ENCODE measurements at places on chromosomes 7 and 10. TPM values are rescaled to one million over a fixed set of nuclear protein-coding genes. Genes with fewer than 3 reads are reported as not detected.
A peak's percentile ranks its signal among the peaks of the same experiment; 100 is the strongest.

- H3K4me3 ChIP-seq = no peak overlapping the region
- H3K27me3 ChIP-seq = peaks cover 3% of the 10 kb centered on the region
- no peak overlapping the region for H3K27ac ChIP-seq
- peaks cover 7% of the 10 kb centered on the region for H3K36me3 ChIP-seq
- no peak for DNase-seq
Measured at GRCh38 chr7:75985009-75985517, 9.3 kb downstream of the TMEM120A start.

- H3K4me1 ChIP-seq = no peaks in the 10 kb centered on the region
- H3K27ac ChIP-seq = peak overlapping the region; percentile 48
- H3K27me3 ChIP-seq = no peaks in the 10 kb centered on the region
Measured at GRCh38 chr7:35894721-35895120, 93.9 kb downstream of the SEPTIN7 start.

DNA sequence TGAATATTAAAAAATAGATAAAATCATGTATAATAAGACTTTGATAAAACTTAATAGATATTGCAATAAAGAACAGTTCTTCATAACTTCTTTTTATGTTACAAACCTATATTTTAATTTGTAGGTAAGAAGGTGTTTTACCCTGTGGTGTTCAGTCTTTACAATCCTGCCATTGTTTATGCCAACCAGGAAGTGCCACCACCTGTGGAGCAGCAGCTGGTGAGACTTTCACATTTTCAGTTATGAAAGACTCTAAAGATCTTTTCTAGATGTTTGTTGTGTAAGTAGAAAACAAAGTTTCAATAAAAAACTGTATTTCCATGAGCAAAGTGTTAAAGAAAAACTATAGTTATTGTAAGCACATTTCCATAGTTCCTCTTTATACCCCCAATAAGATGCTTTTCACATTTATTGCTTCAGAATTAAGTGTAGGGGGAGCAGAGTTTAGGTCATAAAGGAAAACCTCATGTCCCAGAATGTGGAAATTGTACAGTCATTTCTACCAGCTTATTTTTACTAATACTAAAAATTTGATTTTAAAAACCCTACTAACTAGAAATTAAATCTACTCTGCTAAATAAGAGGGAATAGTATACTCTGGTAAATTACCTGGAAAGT is 28.7 kb downstream of the CSGALNACT2 start:
- no peak overlapping the region for H3K27ac ChIP-seq
- H3K36me3 ChIP-seq = peaks cover 7% of the 10 kb centered on the region
- no peak for DNase-seq

- no peaks in the 10 kb centered on the region for H3K4me1 ChIP-seq
- no peak overlapping the region for H3K4me3 ChIP-seq
- H3K27ac ChIP-seq = no peak overlapping the region
- no peak for DNase-seq
- peaks cover 5% of the 10 kb centered on the region for H3K36me3 ChIP-seq
- H3K27me3 ChIP-seq = no peaks in the 10 kb centered on the region
Measured at GRCh38 chr7:74526780-74527179, 73.1 kb downstream of the GTF2IRD1 start.

DNA sequence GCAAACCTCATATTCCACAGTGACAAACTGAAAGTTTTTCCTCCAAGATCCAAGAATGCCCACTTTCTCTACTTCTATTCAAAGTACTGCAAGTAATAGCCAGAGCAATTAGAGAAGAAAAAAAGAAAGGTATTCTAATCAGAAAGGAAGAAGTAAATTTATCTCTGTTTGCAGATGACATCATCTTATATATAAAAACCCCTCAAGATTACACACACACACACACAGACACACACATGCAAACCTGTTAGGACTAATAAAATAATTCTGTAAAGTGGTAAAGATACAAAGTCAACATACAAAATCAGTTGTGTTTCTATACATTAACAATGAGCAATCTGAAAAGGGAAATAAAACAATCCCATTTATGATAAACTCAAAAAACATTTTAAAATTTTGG is 44.7 kb upstream of the AASS start:
- H3K4me1 ChIP-seq = no peaks in the 10 kb centered on the region
- no peak overlapping the region for H3K27ac ChIP-seq
- no peak for DNase-seq
- no peaks in the 10 kb centered on the region for H3K27me3 ChIP-seq
- no peaks in the 10 kb centered on the region for H3K36me3 ChIP-seq

TES gene
- total RNA-seq = 15.0 TPM

DNA sequence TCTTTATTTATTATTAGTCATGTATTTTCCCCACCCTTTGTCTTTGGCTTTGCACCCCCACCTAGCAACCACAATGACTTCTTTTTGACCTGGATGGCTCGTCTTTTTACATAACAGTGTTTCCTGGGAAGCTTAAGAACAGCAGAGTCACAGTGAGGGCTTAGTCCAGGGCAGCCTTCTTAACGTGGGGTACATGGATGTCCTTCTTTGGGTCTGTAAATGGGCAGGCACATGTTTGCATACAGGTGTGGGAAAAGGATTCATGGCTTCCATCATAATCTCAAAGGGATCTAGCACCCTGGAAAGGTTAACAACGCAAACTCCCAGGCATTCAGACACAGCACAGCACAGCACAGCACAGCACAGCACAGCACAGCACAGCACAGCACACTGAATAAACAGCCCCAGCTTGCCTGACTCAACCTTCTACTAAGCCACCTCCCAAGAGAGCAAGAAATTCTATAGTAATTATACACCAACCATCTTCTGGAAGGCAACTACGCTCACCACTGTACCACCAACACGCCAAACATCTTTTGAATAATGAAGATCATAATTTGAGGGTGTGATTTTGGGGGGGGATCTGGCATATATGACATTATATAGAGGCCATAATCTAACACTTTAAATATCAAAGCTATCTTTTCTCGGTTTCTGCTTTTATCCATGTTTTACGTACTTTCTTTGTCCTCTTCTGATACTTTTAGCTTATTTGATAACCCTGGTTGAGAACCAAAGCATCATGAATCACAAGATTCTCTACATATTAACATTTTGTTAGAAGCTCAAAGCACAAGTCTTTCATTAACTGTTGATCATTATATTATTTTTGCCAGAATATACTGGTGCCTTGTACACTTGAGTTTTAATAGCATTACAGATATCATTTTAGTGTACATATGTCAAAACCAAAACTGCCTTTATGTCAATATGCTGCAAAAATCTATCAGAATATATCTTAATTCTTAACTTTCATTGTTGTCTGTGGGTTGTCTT is 177.2 kb upstream of the KLF14 start:
- no peaks in the 10 kb centered on the region for H3K36me3 ChIP-seq
- H3K4me1 ChIP-seq = peaks cover 44% of the 10 kb centered on the region

AGR3 gene
- not detected for total RNA-seq

CCL26 gene
- total RNA-seq = not detected

- H3K27ac ChIP-seq = peak overlapping the region; percentile 75
- DNase-seq = peak; percentile 19
- H3K27me3 ChIP-seq = no peaks in the 10 kb centered on the region
Measured at GRCh38 chr10:95404462-95404858, 113.7 kb upstream of the PDLIM1 start.

LRRD1 gene
- 0.57 TPM for total RNA-seq

DNA sequence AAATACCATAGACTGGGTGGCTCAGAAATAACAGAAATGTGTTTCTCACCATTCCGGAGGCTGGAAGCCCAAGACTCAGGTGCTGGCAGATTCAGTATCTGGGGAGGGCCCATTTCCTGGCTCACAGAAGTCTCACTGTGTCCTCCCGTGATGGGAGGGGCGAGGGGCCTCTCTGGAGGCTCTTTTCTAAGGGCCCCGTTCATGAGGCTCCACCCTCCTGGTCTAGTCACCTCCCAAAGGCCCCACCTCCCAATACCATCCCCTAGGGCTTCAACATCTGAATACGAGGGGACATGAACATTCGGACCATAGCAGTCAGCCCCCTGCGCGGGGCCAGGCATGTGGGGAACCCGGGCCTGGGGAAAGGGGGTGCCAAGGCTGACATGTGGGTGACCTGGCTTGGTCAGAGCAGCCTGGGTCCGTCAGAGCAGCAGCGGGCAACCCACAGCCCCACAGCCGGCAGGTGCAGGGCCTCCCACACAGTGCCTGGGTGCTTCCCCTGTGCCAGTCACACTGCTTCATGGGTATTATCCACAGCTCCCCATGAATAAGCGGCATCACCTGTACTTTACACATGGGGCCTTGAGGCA is 13.3 kb upstream of the CNPY1 start:
- H3K27ac ChIP-seq = no peak overlapping the region
- no peaks in the 10 kb centered on the region for H3K27me3 ChIP-seq
- no peak for DNase-seq
- H3K4me1 ChIP-seq = peaks cover 5% of the 10 kb centered on the region
- no peaks in the 10 kb centered on the region for H3K36me3 ChIP-seq
- H3K4me3 ChIP-seq = no peak overlapping the region

- no peaks in the 10 kb centered on the region for H3K4me1 ChIP-seq
- H3K27me3 ChIP-seq = no peaks in the 10 kb centered on the region
- no peak overlapping the region for H3K27ac ChIP-seq
Measured at GRCh38 chr7:34740840-34741239, 82.8 kb downstream of the NPSR1 start.

DNA sequence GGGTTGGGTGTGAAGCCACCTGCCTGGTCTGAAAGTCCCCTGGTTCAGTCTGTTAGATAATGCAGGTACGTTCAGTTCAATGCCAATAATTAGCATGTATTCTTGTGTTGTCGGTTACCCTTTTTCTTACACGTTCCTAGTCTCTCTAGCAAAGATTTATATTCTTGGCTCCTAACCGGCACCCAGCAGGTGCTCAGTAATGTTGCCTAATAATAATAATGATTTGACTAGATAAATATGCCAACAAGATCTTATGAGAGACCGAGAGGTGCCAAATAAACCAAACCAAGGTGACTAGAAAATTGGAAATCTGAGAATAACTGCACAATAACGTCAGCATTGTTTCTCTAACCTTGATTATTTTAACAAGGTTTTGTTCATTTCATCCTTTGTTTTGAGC is 1.1 kb upstream of the SMIM30 start:
- H3K4me3 ChIP-seq = peak overlapping the region; percentile 91
- no peak for DNase-seq
- no peaks in the 10 kb centered on the region for H3K27me3 ChIP-seq
- peaks cover 7% of the 10 kb centered on the region for H3K36me3 ChIP-seq
- peaks cover 22% of the 10 kb centered on the region for H3K4me1 ChIP-seq

DNA sequence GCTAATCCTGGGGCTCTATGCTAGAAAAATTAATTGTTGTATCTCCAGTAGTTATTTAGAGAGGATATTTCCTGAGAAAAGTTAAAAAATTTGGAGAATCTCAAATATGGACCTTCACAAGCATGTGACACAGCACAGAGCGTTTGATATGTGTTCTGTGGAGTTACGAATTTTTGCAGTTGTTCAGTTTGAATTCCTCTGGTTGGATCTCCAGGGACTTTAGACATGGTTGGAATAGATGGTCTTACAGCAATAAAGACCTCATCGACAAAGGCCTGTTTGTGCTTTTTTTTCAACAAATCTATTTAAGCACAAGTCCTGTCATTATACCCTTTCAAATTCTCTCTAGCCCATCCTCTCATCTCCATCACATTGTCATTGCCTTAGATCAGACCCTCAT is 138.0 kb downstream of the TES start:
- no peak for DNase-seq
- H3K36me3 ChIP-seq = peaks cover 6% of the 10 kb centered on the region
- H3K27me3 ChIP-seq = no peaks in the 10 kb centered on the region
- H3K4me1 ChIP-seq = no peaks in the 10 kb centered on the region

- H3K27me3 ChIP-seq = no peaks in the 10 kb centered on the region
- peaks cover 28% of the 10 kb centered on the region for H3K4me1 ChIP-seq
- no peaks in the 10 kb centered on the region for H3K36me3 ChIP-seq
- no peak for DNase-seq
- H3K27ac ChIP-seq = no peak overlapping the region
Measured at GRCh38 chr10:2144584-2144983, 407.3 kb upstream of the ADARB2 start.

DNA sequence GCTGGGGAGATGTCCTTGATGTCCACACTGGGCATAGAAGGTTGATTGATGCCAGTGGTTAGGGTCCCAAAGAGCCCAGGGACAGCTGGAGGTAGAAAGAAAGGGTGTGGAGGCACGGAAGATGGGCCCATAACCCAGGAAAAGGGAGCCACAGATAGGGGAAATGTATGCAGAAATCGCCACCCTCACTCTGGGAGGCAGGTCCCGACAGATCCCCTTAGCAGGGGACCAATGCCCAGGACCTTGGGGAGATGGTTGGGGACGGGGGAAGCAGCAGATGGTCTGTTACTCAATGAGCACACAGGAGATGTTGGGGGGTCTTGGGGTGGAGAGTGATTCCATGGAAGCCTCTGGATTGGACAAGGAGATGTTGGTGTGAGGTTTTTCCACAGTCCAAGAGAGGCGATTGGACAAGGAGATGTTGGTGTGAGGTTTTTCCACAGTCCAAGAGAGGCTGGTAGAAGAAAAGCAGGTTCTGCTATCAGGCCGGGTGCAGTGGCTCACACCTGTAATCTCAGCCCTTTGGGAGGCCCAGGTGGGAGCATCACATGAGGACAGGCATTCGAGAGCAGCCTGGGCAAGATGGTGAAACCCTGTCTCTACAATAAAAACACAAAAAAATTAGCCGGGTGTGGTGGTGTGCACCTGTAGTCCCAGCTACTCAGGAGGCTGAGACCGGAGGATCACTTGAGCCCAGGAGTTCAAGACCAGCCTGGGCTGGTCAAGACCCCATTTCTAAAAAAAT is 7.0 kb upstream of the PPP1R35 start:
- DNase-seq = no peak
- H3K27me3 ChIP-seq = no peaks in the 10 kb centered on the region
- peak overlapping the region; percentile 31 for H3K27ac ChIP-seq
- H3K36me3 ChIP-seq = no peaks in the 10 kb centered on the region

NXPH1 gene
- total RNA-seq = 1.0 TPM

DNA sequence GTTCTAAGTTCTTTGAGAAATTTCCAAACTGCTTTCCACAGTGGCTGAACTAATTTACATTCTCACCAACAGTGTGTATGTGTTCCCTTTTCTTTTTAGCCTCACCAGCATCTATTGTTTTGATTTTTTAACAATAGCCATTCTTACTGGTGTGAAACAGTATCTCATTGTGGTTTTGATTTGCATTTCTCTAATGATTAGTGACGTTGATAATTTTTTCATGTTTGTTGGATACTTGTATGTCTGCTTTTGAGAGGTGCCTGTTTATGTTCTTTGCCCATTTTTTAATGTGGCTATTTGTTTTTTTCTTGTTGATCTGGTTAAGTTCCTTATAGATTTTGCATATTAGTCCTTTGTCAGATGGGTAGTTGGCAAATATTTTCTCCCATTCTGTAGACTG is 191.4 kb downstream of the AGMO start:
- no peak overlapping the region for H3K4me3 ChIP-seq
- no peaks in the 10 kb centered on the region for H3K27me3 ChIP-seq
- no peak overlapping the region for H3K27ac ChIP-seq
- DNase-seq = no peak
- no peaks in the 10 kb centered on the region for H3K4me1 ChIP-seq

DNA sequence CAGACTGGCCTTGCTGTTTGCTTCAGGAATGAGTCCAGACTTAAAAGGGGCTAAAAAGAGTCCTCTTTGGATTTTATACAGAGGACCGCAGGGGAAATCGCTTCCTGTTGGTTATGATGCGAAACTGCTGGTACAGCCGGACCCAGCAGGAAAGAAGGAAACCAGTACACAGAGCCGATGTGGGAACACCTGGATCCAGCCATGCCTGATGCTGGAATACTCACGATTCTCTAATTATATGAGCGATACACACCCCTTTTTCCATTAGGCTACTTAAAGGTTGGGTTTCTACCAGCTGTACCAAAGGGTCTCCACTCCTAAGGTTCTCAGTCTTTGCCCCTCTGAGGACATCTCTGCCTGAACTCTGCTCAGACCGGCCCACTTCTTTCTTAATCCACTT is 27.7 kb downstream of the ZNF777 start:
- H3K4me3 ChIP-seq = no peak overlapping the region
- H3K27ac ChIP-seq = no peak overlapping the region
- no peaks in the 10 kb centered on the region for H3K4me1 ChIP-seq
- DNase-seq = no peak
- peaks cover 24% of the 10 kb centered on the region for H3K36me3 ChIP-seq
- no peaks in the 10 kb centered on the region for H3K27me3 ChIP-seq

TRUB1 gene
- 19.8 TPM for total RNA-seq

Measured in neural crest cell (in vitro differentiated cells).